Stomach (tissue), 19 donors: ENCODE measurements at places on chromosomes 6 and 20.

DNA sequence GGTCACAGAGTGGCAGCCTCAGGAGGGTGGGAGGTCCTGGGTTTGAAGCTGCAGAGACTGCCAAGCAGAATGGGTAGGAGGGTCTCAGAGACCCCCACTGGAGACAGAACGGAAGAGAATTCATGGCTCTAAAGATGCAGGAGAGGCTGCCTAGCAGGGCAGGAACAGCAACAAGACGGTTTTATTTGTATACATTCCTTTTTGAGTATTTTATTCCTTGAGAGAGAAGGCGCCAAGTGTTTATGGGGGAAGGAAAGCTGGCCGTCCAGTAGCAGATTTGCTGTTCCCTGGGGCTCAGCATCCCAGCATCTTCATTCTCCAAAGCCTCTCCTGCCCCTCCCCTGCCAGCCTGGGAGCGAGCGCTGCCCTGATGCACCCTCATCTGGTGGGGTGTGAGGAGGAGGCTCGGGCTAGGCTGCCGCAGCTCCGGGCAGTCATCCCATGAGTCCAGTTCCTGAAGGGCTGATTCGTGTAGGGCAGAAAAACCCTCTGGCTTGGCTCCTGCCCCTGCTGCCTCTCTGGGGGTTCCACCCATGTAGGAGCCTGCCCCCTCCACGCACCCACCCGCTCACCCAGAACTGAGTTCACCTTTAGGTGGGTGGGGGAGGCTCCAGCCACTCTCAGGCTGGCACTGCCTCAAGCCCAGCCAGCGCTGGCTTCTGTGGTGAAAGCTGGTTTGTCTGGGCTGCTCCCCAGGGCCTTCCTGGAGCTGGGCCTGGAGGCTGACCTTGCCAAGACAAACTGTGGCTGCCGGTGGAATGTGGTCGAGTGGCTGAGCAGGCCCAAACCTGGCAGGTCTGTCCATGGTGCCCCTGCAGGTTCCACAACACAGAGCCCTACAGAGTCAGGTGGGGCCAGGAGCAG, 32.4 kb downstream of the CPXM1 start:
- DNase-seq: peak; percentile 45

DNA sequence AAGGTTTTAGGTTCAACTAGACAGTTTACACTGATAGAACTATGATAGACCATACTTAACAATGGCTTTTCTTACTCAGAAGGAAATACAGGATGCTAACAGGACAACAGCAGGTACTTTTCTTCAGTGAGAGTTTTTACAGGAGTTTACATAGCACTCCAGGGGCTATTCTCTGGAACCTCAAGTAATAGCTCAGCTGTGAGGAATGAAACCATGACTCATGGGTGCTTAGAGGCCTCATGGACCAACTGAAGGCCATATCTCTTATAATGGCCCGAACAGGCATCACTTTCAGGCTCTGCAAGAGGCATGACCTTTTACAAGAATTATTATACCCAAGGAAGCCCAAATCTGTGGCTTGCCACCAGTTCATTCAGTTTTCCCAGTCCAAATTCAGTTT, 31.8 kb downstream of the TREML1 start:
- no peak for DNase-seq

DNA sequence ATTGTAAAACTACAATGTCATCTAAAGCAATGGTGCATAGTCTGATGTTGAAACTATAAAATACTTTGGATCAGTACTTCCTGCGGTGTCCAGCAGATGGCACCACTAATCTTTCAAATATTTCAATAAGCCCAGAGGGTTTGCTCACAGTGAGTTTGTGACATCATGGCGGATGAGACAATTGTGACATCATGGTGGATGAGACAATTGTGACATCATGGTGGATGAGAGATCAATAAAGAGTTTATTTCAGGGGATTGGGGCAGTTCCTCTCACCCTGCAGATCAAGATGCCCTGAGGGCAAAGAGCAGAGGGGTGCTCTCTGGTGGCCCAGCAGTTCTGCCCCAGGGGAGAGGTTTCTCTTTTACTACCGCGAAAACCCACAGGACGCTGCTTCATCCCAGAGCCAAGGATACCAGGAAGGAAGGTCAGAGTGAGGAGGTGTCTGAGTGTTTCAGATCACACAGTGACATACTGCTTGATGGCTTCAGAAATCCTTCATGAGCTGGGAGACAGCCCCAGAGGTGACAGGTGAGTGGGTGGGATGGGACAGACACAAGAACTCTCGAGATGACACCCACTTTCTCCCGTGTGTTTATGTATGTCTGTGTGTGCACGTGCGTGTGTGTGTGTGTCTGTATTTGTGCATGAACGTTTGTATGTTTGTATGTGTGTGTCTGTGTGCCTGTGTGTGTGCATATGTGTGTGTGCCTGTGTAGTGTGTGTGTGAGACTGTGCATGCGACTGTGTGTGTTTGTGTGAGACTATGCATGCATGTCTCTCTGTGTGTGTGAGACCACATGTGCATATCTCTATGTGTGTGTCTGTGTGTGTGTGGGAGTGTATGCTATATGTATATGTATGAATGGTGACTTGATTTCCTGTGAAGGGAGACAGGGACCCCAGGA, 7.3 kb upstream of the ULBP2 start:
- DNase-seq: peak; percentile 82

DNA sequence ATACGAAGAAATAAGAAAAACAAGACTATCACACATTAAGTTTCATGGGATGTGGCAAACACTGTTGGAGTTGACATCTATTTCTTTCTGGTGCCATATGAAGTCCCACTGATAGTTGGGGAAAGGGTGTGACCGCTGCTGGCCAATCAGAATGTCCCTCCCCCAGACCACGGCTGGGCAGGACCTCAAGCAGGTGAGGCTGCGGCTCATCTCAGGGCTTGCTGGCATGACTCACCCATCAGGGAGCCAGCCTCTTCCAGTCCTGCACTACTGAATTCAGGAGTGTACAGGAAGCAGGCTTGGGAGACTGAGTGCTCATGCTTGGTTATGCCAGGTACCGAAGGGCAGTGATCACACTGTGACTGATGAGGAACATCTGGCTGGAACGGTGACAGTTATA, 18.9 kb downstream of the PREP start:
- peak; percentile 42 for DNase-seq

DNA sequence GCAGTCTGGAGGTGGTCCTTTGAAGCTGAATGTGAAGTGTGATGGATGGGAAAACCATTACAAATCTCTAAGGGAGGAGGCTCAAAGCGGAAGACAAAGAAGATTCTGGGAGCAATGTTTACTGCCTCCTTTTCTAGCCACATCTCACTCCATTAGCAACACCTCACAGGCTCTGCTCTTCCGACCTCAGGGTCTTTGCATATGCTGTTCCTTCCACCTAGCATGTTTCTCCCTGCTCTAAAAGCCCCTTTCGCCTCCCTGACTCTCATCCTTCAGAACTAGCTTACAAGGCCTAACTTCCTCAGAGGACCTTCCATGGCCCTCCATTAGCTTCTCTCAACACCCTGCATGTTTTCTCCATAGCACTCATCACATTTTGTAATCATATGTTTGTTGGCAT, 4.6 kb upstream of the TCP11 start:
- DNase-seq: no peak

- DNase-seq: no peak
Measured at GRCh38 chr6:54238396-54238795, 69.8 kb upstream of the TINAG start.

GRCh38 chr6:24536466-24536865, 41.7 kb downstream of the ALDH5A1 start:
- DNase-seq: no peak

DNA sequence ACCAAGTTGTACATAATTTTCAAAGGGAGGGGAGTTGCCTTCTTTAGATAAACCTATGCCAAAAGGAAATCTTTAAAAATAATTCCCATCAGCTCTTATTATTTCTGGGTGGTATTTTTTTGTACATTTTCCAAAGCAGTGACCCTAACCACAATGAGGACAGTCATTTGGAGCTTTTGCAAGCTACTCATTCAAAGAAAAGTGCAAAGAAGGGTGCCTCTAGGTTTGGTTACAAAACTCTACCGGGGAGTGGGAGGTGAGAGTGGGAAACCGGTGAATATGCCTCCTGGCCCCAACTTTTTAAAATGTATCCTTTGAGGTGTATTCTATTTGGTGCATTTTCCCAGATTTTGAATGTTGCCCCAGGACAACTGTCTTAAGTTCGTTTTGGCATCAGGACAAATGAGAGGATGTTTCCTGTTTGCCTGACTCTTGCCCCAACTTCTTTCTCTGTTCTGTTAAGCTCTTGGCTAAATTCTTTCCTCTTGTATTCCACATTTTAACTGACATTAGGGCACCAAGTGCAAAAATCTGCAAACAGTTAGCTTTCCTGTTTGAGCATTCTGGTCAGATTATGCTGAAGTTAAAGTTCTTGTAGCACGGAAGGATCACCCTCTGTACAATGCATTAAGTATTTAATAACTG, 78.9 kb downstream of the SLX4IP start:
- no peak for DNase-seq

GRCh38 chr6:169643521-169643920, 58.3 kb downstream of the WDR27 start:
- no peak for DNase-seq

DNA sequence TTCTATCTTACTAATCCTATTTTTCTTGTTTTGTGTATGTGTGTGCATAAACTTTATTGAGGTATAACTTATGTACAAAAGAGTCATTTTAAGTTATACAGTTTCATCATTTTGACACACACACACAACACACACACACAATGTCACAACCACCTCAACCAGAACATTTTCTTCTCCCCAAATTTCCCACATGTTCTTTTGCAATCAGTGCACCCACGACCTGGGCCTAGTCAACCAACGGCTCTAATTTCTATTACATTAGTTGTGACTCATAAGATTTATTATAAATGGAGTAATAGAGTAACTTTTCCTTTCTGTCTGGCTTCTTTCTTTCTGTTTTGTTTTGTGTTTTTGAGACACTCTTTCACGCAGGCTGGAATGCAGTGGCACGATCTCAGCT, 9.8 kb upstream of the POM121L2 start:
- no peak for DNase-seq

GRCh38 chr6:134217105-134217797, 100.7 kb downstream of the SGK1 start:
- no peak for DNase-seq

GRCh38 chr6:38169221-38169976, 349.9 kb downstream of the ZFAND3 start:
- DNase-seq: no peak

GRCh38 chr6:9420316-9421015, 985.1 kb upstream of the SLC35B3 start:
- DNase-seq: no peak

- DNase-seq: no peak
Measured at GRCh38 chr6:157432892-157433265, 51.9 kb downstream of the ZDHHC14 start.

DNA sequence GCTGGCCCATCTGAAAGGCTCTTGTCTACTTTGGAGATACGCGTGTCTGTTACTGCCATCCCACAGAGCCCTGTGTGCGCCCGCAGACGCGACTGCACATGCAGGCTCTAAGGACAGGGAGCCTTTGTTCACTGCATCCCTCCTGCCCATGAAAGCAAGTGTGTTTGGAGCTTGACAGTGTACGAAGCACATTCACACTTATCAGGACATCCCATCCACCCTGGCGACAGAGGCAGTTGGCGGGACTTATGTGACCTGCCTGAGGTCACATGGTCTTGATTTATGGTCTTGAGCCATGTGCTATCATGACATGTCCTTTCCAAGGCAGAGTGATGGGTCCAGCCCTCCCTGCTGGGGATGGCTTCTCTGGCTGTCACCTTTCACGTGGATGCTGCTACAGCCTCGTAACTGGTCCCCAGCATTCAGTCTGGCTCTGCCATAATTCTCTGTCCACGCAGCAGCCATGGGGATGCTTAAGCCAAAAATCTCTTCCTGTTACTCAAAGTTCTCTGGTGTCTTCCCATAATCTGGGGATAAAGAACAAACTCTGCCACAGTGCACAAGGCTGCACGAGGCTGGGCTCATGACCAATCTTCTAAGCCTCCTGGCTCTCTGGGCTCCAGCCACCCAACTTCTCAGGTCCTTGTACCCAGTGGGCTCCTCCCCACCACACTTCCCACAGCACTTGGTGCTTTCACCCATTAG, 36.3 kb upstream of the FAM83D start:
- DNase-seq: no peak

GRCh38 chr20:47359530-47360296, 3.2 kb upstream of the ZMYND8 start:
- no peak for DNase-seq

DNA sequence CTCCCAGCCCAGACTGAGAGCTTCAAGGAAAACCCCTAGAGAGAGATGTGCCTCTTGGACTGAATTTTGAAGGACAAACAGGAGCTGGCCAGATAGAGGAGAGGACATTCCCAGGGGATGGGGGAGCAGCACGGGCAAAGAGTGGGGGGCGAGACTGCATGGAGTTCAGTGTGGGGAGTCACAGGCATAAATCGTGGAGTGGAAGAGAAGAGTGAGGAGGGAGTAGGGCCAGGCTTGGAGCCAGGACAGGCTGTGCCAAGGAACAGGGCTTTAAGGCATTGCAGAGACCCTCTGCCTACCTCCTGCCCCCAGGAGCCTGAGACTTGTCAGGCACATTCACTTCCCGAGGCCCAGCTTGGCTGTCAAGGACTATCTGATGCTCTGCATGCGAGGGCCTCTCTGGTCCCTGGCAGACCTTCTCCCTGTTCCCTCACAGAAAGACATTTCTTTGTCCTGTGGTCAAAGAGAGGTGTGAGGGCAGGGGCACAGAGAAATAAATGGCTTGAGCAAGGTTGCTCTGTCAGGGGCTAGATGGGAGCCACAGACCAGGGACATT, 5.2 kb upstream of the SLC22A7 start:
- no peak for DNase-seq

DNA sequence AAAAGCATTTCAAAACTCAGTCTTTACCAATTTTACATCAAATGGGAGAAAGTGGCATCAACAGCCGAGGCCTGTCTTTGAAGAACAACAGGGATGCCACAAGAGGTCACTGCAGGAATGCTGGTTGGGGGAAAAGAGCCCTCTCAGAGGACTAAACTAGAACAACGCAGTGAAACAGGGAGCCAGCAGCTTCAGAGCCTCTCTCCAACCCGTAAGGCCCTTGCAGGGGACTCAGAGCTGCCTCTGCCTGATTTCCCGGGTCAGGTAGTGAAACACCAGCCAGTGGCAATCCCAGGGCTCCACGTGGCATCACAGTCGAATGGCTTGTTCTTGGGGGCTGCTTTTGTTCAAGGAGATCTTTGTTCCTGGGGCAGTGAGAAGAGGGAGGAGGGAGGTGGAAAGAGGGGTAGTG, 55.0 kb upstream of the KCNK16 start:
- DNase-seq: no peak

GRCh38 chr6:56419191-56419590, 171.8 kb upstream of the COL21A1 start:
- DNase-seq: no peak

DNA sequence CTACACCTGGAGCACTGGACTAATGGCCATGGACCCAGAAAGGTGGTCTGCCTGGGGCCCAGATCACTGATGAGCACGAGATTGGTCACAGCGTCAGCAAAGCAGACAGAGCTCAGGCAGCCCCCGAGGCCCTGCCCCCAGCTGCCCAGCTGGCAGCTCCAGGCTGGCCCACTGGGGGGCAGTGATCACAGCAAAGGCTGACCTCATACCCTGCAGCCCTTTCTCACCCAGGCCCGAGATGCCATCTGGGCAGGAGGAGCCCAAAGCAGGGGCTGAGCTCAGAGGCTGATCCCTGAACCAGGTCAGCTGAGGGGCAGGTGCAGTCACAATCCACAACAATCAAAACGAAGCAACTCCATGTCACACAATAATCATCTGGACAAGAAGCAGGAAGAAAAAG, 4.1 kb downstream of the MAP1LC3A start:
- no peak for DNase-seq
